ENCODE measurements at places on chromosomes 6 and 20. TPM values are rescaled to one million over a fixed set of nuclear protein-coding genes. Genes with fewer than 3 reads are reported as not detected.
A peak's percentile ranks its signal among the peaks of the same experiment; 100 is the strongest.

GRCh38 chr20:22207280-22207679 lies 377.1 kb downstream of the FOXA2 start:
- no peaks in the 10 kb centered on the region for H3K27me3 ChIP-seq
- no peaks in the 10 kb centered on the region for H3K4me1 ChIP-seq
- no peak overlapping the region for H3K4me3 ChIP-seq
- no peak for DNase-seq
- H3K36me3 ChIP-seq: no peaks in the 10 kb centered on the region
- H3K27ac ChIP-seq: no peak overlapping the region

- H3K4me1 ChIP-seq: no peaks in the 10 kb centered on the region
- DNase-seq: no peak
Measured at GRCh38 chr6:42537536-42537935, 26.3 kb upstream of the UBR2 start.

The YWHAB gene
- total RNA-seq: 125 TPM

DNA sequence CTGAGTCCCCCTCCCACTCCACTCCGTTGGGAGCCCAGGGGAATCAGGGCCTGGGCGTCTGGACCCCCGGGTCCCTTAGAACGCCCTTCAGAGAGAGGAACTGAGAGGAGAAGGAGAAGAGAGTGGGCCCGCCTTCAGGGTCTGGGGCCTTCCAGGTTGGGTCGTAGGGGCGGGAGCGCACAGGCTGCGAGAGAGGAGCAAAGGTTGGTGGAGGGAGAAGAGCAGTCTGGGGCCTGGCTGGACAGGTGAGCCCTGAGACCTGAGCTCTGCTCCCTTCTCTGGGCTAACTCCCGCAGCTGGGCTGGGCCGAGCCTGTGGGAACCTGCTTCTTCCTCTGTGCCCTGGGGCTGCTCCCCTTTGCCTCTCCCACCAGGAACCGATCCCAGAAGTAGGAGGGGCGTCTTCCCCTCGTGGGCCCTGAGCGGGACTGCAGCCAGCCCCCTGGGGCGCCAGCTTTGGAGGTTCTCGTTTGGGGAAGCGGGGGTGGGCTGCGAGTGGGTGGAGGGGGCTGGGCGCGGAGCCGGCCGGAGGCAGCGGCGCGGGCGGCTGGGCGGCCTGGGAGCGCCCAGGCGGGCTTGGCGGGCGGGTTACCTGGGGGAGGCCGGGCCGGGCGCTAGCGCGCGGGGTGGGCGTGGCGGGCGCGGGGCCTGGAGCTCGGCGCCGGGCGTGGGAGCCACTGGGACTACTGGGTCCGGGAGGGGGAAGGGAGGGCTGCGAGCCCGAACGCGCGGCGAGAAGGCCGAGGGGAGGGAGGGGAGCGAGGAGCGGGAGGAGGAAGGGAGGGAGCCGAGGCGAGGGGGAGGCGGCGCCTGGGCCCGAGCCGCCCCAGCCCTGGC lies at the start of gene DDR1:
DDR1 (plus strand) TSS at position 835 of the 836 bp plus-strand sequence. CDS start 4,211 bp downstream, outside the sequence.
- H3K36me3 ChIP-seq: no peaks in the 10 kb centered on the region
- H3K4me1 ChIP-seq: peaks cover 12% of the 10 kb centered on the region
- peak within 1 kb of the TSS; percentile 84 for H3K4me3 ChIP-seq
- peak within 1 kb of the TSS; percentile 98 for H3K27ac ChIP-seq

The MUCL3 gene
- not detected for total RNA-seq

DNA sequence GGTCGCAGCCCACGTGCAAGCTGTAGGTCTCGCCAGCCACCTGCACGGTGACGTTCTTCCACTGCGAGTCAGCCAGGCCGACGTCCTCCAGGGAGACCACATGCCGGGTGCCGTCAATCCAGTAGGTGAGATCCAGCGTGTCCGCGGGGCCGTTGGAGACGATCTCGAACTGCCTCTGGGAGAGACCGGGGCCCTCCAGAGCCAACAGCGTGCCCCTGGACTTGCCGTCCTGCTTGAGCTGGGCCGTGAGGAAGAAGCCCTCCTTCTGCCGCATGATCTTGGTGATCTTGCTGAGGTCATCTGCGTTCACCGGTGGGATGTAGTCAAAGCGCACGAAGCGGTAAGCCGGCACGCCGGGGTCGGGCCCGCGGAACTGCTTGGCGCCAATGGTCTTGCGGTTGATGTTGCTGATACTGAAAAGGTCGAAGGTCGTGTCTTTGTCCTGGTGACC lies 5.1 kb downstream of the THBS2 start:
- no peak overlapping the region for H3K4me3 ChIP-seq
- H3K27me3 ChIP-seq: no peaks in the 10 kb centered on the region
- H3K27ac ChIP-seq: no peak overlapping the region
- no peaks in the 10 kb centered on the region for H3K4me1 ChIP-seq
- H3K36me3 ChIP-seq: no peaks in the 10 kb centered on the region

- H3K36me3 ChIP-seq: no peaks in the 10 kb centered on the region
- peak overlapping the region; percentile 19 for H3K27ac ChIP-seq
- H3K4me1 ChIP-seq: no peaks in the 10 kb centered on the region
Measured at GRCh38 chr6:144581812-144582537, 296.8 kb downstream of the UTRN start.

- H3K27me3 ChIP-seq: no peaks in the 10 kb centered on the region
- H3K4me1 ChIP-seq: no peaks in the 10 kb centered on the region
- no peak overlapping the region for H3K4me3 ChIP-seq
- no peaks in the 10 kb centered on the region for H3K36me3 ChIP-seq
Measured at GRCh38 chr6:63058601-63059000, 152.7 kb upstream of the FKBP1C start.

The SRMS gene
- 0.66 TPM for total RNA-seq

All from breast epithelium (tissue), 4 donors.